ENCODE measurements at places on chromosomes 2 and 18. TPM values are rescaled to one million over a fixed set of nuclear protein-coding genes. Genes with fewer than 3 reads are reported as not detected.

The AGXT gene
- under 0.01 TPM for total RNA-seq

The NTSR2 gene
- total RNA-seq, result not detected

The KCNS3 gene
- 9.6 TPM for total RNA-seq

The GCG gene
- total RNA-seq, result not detected

The SLC38A11 gene
- total RNA-seq, result 1.5 TPM

The RAPGEF4 gene
- 1.00 TPM for total RNA-seq

The FBXO15 gene
- total RNA-seq, result 1.1 TPM
